ENCODE measurements at places on chromosomes 3 and 15. TPM values are rescaled to one million over a fixed set of nuclear protein-coding genes. Genes with fewer than 3 reads are reported as not detected.

CASR gene
- not detected for total RNA-seq

WDR93 gene
- total RNA-seq = 0.49 TPM

SLC9C1 gene
- total RNA-seq = 0.33 TPM

ASB14 gene
- total RNA-seq = not detected

ZNF774 gene
- 2.3 TPM for total RNA-seq

PRR20G gene
- total RNA-seq = not detected

CCRL2 gene
- not detected for total RNA-seq

CTXN2 gene
- not detected for total RNA-seq

SLC35G2 gene
- total RNA-seq = 14.7 TPM

CSPG4 gene
- total RNA-seq = 27.8 TPM

SPESP1 gene
- total RNA-seq = 0.98 TPM

TCAIM gene
- 13.2 TPM for total RNA-seq

DUOX1 gene
- total RNA-seq = not detected

TMEM212 gene
- not detected for total RNA-seq

WNT7A gene
- not detected for total RNA-seq

TMEM158 gene
- total RNA-seq = 19.3 TPM

NR2E3 gene
- total RNA-seq = 0.63 TPM

CCR8 gene
- not detected for total RNA-seq

NEDD4 gene
- total RNA-seq = 34.3 TPM

CFAP44 gene
- total RNA-seq = 11.0 TPM

CXCR6 gene
- total RNA-seq = not detected

CLEC3B gene
- 10.5 TPM for total RNA-seq

KLHL24 gene
- 56.0 TPM for total RNA-seq

CGNL1 gene
- total RNA-seq = 11.0 TPM

CCDC54 gene
- total RNA-seq = not detected

GOLGA6L4 gene
- total RNA-seq = 0.08 TPM

LDHAL6B gene
- total RNA-seq = not detected

GABRA5 gene
- total RNA-seq = not detected

TLE3 gene
- total RNA-seq = 10.3 TPM

MAP6D1 gene
- total RNA-seq = 6.0 TPM

GNAT1 gene
- total RNA-seq = not detected

SERPINI2 gene
- total RNA-seq = not detected

MYZAP gene
- not detected for total RNA-seq

KIF23 gene
- total RNA-seq = 48.6 TPM

SCN5A gene
- 0.99 TPM for total RNA-seq

ETV5 gene
- 22.7 TPM for total RNA-seq

SLC27A2 gene
- total RNA-seq = not detected

SRGAP3 gene
- total RNA-seq = 4.6 TPM

MINAR1 gene
- 0.98 TPM for total RNA-seq

CCNL1 gene
- total RNA-seq = 138 TPM

STRIT1 gene
- not detected for total RNA-seq

FBN1 gene
- total RNA-seq = 4,431 TPM

PDCD6IP gene
- total RNA-seq = 258 TPM

CKMT1A gene
- total RNA-seq = not detected

NR1I2 gene
- not detected for total RNA-seq

DIPK2A gene
- total RNA-seq = 162 TPM

B3GALNT1 gene
- total RNA-seq = 28.5 TPM

SI gene
- not detected for total RNA-seq

All from fibroblast of the aortic adventitia (primary cell).